ENCODE measurements at places on chromosomes 12 and 14. TPM values are rescaled to one million over a fixed set of nuclear protein-coding genes. Genes with fewer than 3 reads are reported as not detected.

Gene ACVRL1
- 14.7 TPM for total RNA-seq

Gene PLA2G1B
- not detected for total RNA-seq

Gene MMP14
- 303 TPM for total RNA-seq

DNA sequence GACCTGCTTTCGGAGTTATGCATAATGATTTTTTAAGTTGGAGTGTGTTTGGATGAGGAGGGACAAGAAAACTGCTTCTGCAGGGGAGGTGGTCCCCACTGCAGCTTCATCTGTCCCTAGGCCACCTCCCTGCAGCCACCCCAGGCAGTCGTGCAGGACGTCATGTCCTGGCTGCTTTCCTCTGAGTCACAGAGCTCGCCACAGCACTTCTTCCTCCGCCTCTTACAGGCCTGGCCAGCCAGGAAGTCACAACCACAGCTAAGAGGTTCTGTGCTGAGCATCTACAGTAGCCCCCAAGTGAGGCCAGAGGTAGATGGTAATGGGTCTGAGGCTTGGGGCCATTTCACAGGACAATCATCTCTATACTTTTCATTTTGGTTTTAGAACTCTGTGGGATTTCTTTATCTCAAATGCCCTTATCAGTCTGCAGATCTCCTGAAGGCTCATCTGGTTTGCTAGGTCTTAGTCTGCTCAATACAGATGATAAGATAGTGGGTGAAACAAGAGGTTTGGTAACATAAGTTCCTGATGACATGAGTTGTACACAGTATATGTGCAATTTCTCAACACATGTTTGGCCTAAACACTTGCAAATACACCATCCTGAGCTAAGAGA lies 106.4 kb downstream of the ARF6 start:
- H3K36me3 ChIP-seq, result no peaks in the 10 kb centered on the region
- H3K4me3 ChIP-seq, result peak overlapping the region; percentile 78
- peak overlapping the region; percentile 93 for H3K27ac ChIP-seq

DNA sequence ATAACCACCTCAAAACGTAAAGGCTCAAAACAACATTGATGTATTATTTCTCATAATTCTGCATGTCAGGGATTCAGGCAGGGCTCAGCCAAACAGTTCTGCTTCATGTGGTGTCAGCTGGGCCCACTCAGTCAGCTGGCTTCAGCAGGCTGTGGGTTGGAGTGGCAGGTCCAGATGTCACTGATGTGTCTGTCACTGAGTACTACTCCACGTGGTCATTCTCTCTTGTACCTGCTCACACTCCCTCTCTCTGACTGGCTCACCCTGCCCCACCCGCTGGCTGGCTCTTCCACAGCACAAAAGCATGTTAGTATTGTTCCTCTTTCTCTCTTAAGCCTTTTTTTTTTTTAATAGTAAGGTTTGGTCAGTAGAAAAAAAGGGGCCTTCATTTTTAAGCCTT lies 182.4 kb downstream of the DICER1 start:
- H3K4me3 ChIP-seq, result no peak overlapping the region
- no peaks in the 10 kb centered on the region for H3K4me1 ChIP-seq
- no peak overlapping the region for H3K27ac ChIP-seq
- no peak for DNase-seq

GRCh38 chr14:70156592-70156991 lies 32.2 kb downstream of the SLC8A3 start:
- no peak for DNase-seq
- H3K4me1 ChIP-seq, result no peaks in the 10 kb centered on the region
- H3K4me3 ChIP-seq, result no peak overlapping the region
- H3K27ac ChIP-seq, result no peak overlapping the region
- H3K27me3 ChIP-seq, result no peaks in the 10 kb centered on the region

- no peak overlapping the region for H3K4me3 ChIP-seq
- DNase-seq, result no peak
- no peaks in the 10 kb centered on the region for H3K36me3 ChIP-seq
- H3K27me3 ChIP-seq, result no peaks in the 10 kb centered on the region
- no peak overlapping the region for H3K27ac ChIP-seq
Observed at GRCh38 chr12:17159506-17160300, 553.7 kb upstream of the LMO3 start.

DNA sequence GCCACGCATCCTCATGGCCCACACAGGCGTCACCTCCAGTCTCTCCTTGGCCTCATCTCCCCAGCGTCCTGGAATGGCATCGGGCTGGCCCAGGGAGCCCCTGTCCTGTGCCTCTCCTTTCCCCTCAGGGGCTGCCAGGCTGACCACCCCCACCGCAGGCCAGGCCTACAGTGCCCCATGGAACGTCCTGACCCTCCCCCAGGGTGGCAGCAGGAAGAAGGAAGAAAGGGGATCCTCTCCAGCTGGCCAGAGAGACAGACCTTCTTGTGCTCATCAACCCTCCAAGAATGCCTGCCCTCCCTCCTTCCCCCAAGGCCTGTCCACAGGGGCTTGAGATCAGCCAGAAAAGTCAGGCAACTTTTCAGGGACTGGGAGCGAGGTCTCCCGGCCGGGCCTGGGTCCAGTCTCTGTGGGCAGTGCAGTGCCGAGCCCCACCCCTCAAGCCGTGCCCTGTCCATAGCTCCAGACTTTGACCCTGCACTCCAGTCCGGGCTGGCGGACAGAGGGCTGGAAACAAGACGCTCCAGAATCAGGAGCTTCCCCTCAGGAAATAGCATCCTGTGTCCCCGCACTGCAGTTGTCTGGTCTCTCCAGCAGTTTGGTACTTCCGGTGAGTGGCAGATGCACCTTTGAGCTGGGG lies at the start of gene DAO:
TSS of gene DAO (plus strand) at position 478 of the 640 bp plus-strand sequence. CDS start 4,915 bp downstream, outside the sequence.
- peaks cover 2% of the 10 kb centered on the region for H3K27me3 ChIP-seq
- no peak within 1 kb of the TSS for H3K27ac ChIP-seq
- DNase-seq, result no peak
- no peak within 1 kb of the TSS for H3K4me3 ChIP-seq

All from HFFc6 (cell line).